ENCODE measurements at places on chromosomes 2 and 18. TPM values are rescaled to one million over a fixed set of nuclear protein-coding genes. Genes with fewer than 3 reads are reported as not detected.

- H3K36me3 ChIP-seq, result no peaks in the 10 kb centered on the region
- H3K4me3 ChIP-seq, result no peak overlapping the region
- no peak for DNase-seq
- no peak overlapping the region for H3K27ac ChIP-seq
Measured at GRCh38 chr2:118622913-118623312, 224.5 kb downstream of the EN1 start.

The ANO7 gene
- 1.8 TPM for total RNA-seq

The DTNA gene
- not detected for total RNA-seq

- no peak for DNase-seq
- no peaks in the 10 kb centered on the region for H3K36me3 ChIP-seq
- H3K27ac ChIP-seq, result no peak overlapping the region
- H3K4me1 ChIP-seq, result no peaks in the 10 kb centered on the region
Measured at GRCh38 chr2:151869291-151869690, 41.1 kb upstream of the ARL5A start.

- H3K27ac ChIP-seq, result no peak overlapping the region
- no peak overlapping the region for H3K4me3 ChIP-seq
- DNase-seq, result no peak
- no peaks in the 10 kb centered on the region for H3K36me3 ChIP-seq
Measured at GRCh38 chr2:112182581-112183034, 44.4 kb downstream of the FBLN7 start.

GRCh38 chr2:20539133-20539719 lies 92.4 kb downstream of the RHOB start:
- no peaks in the 10 kb centered on the region for H3K4me1 ChIP-seq
- H3K27ac ChIP-seq, result no peak overlapping the region
- H3K4me3 ChIP-seq, result no peak overlapping the region
- no peaks in the 10 kb centered on the region for H3K27me3 ChIP-seq

GRCh38 chr18:6146307-6146661 lies 251.0 kb upstream of the TMEM200C start:
- DNase-seq, result no peak
- H3K4me3 ChIP-seq, result no peak overlapping the region
- no peaks in the 10 kb centered on the region for H3K36me3 ChIP-seq
- H3K4me1 ChIP-seq, result no peaks in the 10 kb centered on the region
- H3K27me3 ChIP-seq, result no peaks in the 10 kb centered on the region

The CHN1 gene
- 1.4 TPM for total RNA-seq

- DNase-seq, result no peak
- no peak overlapping the region for H3K4me3 ChIP-seq
- no peak overlapping the region for H3K27ac ChIP-seq
- no peaks in the 10 kb centered on the region for H3K27me3 ChIP-seq
- no peaks in the 10 kb centered on the region for H3K4me1 ChIP-seq
Measured at GRCh38 chr2:109406301-109406700, 207.5 kb downstream of the SEPTIN10 start.

The PLEKHB2 gene
- total RNA-seq, result 42.1 TPM

GRCh38 chr2:21627938-21628337 lies 504.2 kb downstream of the TDRD15 start:
- H3K27me3 ChIP-seq, result no peaks in the 10 kb centered on the region
- H3K4me3 ChIP-seq, result no peak overlapping the region
- H3K36me3 ChIP-seq, result no peaks in the 10 kb centered on the region
- H3K4me1 ChIP-seq, result no peaks in the 10 kb centered on the region

DNA sequence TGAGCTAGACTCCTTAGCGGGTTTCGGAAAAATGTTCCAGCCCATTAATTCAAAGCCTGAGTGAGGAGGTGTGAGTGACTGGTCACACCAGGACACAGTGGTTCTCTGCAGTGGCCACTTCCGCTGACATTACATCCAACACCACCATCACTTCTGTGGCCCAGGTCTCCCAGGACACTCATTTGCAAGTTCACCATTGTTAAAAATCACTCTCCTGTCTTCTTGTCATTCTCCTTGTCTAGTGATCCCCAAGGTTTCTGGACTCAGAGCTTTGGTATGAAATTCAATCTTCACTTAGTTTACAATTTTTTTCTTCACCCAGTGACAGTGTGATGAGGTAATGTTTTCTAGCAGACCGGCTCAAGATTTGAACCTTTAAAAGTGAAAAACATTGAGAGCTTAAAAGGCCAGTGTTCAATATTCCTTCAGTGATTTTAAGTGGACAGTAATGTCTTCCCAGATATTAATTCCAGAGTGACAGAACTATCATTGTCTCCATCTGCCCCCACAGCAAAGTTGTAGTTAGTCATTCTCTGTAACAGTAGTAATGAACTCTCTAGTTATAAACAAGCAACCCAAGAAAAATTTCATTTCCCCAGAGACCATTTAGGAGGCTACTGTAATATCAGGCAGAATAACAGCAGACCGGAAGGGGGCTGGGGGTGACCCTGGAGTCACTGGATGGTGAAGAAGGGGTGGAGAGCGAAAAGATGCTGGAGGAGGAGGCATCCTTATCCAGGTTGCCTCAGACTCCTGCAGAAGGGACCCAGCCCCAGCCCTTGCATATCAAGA lies 164.9 kb downstream of the GFPT1 start:
- H3K27ac ChIP-seq, result no peak overlapping the region
- H3K36me3 ChIP-seq, result no peaks in the 10 kb centered on the region
- DNase-seq, result no peak
- no peaks in the 10 kb centered on the region for H3K27me3 ChIP-seq
